ENCODE measurements at places on chromosomes 11 and 22. TPM values are rescaled to one million over a fixed set of nuclear protein-coding genes. Genes with fewer than 3 reads are reported as not detected.

Gene CLDN5
- total RNA-seq = not detected

GRCh38 chr11:93765551-93765950, 18.5 kb upstream of the MED17 start:
- DNase-seq = no peak

DNA sequence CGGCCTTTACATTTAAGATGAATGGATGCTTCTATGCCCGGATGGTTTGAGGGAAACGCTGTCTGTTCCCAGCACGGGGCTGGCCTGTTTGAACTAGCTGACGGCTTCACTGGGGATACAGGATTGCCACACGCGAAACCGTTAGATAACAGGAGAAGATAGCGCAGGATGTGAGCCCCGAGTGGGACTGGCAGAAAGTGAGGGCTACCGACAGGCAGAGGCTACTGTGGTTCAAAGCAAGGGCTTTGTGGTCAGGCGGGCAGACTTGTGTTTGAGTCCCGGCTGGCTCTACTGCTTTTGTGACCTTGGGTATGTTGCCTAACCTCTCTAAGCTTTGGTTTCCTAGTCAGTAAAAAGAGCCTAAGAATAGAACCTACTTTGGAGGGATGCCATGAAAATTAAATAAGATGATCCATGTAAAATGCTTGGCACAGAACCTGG, 2.8 kb upstream of the OAF start:
- DNase-seq = no peak

Gene TCN1
- not detected for total RNA-seq

Gene ANO9
- 72.6 TPM for total RNA-seq

Gene NCF4
- total RNA-seq = 44.1 TPM

GRCh38 chr11:88327462-88328143, 9.9 kb downstream of the CTSC start:
- no peak for DNase-seq

GRCh38 chr22:35410663-35411034, 10.7 kb downstream of the MCM5 start:
- DNase-seq = no peak

Gene SNX32
- total RNA-seq = 1.6 TPM

- DNase-seq = no peak
Observed at GRCh38 chr11:76073724-76074123, 132.6 kb downstream of the WNT11 start.

DNA sequence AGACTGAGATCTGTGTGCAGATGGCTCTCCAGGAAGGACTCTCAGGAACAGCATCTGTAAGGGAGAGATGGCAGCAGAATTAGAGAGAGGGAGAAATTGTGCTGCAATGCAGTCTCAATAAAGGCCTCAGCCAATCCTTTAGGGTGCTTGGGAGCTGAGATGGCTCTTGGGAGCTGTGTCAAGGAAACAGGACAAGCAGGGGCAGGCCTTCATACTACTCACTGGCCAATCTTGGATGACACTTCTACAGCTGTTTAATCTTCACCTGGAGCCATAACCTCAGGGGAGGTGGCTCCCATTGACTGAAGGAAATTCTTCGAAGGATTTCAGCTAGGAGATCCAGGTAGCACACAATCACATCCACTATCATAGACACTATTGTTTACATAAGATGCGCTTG, 10.0 kb downstream of the OR5B21 start:
- no peak for DNase-seq

Gene OR56A1
- not detected for total RNA-seq

DNA sequence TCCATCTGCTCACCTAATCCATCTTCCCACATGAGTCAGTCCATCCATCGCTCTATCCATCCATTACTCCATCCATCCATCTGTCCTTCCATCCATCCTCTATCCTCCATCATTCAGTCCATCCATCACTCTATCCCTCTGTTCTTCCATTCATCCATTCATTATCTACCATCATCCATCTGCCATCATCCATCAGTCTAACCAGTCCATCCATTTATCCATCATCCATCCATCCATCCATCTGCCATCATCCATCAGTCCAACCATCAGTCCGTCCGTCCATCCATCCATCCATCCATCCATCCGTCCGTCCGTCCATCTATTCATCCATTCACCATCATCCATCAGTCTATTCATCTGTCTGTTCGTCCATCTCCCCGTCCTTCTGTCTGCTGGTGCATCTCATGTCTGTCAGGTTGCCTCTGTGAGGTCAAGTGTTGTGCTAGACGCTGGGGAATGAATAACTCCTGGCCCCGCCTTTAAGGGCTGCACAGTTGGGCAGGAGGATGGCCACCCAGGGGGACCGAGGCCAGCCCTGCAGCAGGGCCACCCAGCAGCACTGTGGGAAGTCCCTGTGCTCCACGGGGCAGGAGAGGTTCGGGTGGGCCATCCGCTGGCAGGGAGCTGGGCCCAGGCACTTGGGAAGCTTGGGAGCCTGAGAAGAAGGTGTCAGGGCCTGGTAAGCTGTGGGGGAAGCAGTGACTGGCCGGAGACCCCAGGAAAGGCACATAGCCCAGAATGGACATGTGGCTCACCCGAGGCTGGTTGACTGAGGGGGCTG, 137.1 kb downstream of the CTTN start:
- no peak for DNase-seq

Gene GGTLC2
- total RNA-seq = not detected

Gene PRR33
- 0.08 TPM for total RNA-seq

DNA sequence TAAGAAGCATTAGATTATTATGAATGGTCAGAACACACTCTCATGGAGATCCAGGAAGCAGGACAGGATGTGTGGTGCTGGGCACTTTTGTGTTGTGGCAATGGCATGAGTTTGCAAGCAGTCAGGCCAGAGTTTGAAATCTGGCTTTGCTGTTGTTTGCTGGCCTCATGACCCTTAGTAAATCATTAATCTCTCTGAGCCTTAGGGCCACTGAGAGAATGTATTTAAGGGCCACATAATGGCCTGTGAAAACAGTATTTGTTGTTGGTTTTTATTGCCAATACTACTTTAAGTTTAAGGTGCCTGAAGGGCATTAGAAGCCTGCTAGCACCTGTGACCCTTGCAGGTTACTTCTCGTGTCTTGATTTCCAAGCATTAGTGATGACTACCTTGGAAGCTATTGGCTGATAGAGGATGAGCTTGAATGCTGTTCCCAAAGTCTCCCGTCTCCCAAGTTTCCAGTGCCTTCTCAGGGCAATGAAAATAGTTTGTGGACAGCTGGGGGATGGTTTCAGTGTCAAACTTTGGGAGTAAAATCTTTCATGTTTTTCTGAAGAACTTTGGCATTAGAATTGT, 24.6 kb downstream of the STIM1 start:
- DNase-seq = no peak

- no peak for DNase-seq
Observed at GRCh38 chr11:68658097-68658496, 26.2 kb upstream of the GAL start.

DNA sequence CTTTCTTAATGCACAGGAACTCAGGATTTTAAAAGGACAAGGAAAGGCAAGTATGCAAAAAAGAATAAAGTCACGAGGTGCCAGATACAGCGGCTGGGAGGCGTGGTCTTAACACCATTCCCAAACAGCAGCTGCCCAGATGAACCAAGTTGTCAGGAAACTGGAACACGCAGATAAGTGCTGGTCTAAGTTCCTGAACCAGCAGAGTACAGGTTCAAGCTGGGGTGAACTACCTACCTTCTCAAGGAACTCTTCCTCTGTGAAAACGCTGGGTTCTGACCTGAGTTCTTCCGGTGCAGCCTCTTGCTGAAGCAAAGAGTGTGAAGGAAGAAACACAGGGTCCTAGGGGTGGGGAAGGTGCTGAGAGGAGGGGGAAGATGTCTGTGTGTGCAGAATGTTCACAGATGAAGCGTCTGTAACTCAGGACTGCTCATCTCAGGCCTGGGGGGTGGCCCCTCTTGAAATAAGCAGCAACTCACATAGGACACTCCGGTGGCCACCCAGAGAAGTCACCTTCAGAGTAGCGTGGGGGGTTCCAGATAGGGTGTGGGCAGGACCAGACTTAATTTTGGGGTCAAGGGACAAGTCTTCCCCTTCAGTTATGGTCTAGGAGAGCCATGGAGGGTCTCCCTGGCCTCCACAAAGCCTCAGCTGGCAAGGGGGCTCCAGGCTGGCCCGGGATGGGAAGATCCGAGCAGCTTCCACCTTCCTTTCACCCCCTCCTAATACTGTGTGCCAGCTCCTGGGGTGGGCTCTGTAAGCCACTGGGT, 3.2 kb downstream of the TPST2 start:
- DNase-seq = peak; percentile 58

- no peak for DNase-seq
Observed at GRCh38 chr11:121368364-121369240, 76.0 kb downstream of the SC5D start.

- DNase-seq = peak; percentile 59
Observed at GRCh38 chr11:14499178-14499559, 442 bp downstream of the COPB1 start.

- no peak for DNase-seq
Observed at GRCh38 chr11:44008088-44008501, 39.7 kb upstream of the ACCSL start.

DNA sequence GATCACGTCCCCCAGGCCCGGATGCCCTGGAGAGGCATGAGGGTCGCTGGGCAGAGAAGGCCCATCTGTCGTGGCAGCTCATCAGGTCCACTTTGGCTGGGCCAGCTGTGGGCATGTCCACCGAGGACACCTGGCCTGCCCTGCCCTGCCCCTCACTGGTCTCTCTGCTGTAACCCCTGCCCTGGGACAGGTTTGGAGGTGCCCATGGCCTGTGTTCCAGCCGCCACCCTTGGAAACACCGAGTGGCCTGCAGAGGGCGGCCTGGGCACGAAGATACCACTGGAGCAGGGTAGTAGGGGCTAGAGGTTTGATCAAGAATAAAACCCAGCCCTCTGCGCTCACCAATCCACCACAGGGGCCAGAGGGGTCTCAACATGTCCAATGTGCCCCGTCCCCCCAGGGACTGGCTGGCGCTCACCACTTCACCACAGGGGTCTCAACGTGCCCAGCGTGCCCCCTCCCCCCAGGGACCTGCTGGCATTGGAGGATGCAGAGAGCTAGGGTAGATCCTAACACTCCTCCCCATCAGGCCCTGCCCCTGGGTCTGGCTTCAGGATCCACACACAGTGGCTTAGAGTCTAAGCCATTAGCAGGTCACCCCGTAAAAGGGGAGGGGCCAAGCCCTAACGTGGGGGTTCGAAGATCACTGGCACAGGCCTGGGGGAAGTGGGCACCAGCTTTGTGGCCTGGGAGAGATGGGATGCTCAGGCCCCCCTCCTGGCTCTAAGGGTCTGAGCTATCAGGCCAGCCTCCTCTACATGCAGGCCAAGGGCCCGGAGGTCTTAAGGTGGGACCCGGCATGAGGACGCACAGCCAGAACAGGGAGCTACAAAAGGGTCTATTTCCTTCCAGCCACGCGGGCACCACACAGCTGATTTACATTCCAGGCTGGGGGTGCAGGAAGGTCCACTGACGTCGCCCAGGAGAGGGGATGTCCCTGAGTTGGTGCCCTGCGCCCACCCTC, 1.3 kb upstream of the HDAC10 start:
- peak; percentile 84 for DNase-seq

GRCh38 chr11:2908130-2908529, 21.1 kb downstream of the PHLDA2 start:
- DNase-seq = no peak

DNA sequence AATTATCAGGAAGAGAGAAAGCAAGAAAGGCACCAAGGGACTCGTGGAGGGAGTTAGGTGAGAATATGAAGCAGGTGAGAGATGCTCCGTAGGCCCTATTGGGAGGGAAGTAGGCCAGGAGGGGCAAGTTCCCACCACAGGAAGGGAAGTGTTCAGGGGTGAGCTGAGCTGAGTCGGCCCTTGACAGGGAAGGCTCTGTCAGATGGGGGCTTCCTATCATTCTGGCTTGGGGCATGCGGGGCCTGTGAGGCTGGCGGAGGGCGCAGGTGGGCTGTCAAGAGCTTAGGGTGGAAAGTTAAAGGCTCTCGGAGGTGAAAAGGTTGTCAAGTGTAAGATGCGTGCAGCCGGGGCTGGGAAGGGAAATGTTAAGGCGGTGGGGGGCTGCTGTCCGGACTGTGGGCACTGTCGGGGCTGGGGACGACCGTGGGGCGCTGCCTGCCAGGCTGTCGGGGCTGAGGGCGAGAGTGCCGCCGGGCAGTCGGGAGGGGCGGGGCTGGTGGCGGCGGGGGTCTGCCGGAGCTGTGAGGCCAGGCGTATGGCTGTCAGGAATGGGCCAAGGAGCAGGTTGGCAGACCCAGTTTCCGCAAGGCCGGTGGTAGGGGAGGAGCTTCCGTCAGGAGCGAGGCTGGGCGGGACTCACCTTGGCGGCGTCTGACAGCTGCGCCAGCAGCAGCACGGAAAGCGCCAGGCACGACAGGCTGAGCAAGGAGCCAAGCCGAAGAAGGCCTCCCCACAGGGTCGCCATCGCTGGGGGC, 496 bp downstream of the TMEM9B start:
- DNase-seq = peak; percentile 86

- DNase-seq = no peak
Observed at GRCh38 chr11:28966951-28967350, 858.8 kb downstream of the METTL15 start.

Gene SF3B2
- total RNA-seq = 253 TPM

Gene LMO2
- not detected for total RNA-seq

DNA sequence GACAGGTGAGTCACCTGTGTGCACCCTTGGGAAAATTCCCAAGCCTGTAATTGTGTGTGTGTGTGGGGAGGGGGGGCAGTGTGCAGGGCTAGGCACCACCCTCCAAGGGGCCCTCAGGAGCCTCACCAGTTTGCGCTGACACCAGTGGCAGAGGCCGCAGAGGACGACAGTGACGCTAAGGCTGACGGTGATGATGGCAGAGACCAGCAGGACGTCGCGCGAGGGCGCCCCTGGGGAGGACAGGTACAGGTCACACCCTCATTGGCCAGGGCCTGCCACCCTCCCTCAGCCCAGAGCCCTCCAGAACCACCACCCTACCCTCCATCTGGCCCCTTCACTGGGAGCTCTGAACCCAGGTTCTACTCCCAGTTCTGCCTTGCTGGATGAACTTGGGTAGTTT, 24.9 kb downstream of the SYT7 start:
- DNase-seq = no peak

- DNase-seq = no peak
Observed at GRCh38 chr11:18050848-18051247, 4.8 kb upstream of the TPH1 start.

Gene P4HA3
- not detected for total RNA-seq

Gene ZNRF3
- total RNA-seq = 1.3 TPM

Gene TEX12
- not detected for total RNA-seq

All from activated CD8-positive, alpha-beta T cell treated with anti-CD3 and anti-CD28 coated beads, Interleukin-2, amount 10 ng/mL, durations not matched to agents 7 days and 5 days (primary cell).